CD4-positive, alpha-beta T cell treated with Interleukin-2 at 100 ng/mL for 4 hours (primary cell): ENCODE measurements at places on chromosomes 2 and 18.

DNA sequence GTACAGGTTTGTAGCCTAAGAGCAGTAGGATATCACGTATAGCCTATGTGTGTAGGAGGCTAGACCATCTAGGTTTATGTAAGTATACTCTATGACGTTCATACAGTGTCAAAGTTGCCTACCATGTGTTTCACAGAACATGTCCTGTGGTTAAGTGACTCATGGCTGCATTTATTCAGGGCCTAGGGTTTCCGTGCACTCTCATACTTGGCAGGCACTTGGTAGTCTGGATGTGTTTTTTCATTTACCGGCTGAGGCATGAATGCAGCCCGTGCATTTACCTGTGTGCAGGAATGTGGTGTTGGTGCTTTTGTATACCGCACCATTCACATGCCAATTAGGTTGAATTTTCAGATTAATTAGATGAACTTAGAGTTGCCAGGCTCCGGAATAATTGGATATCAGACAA lies 43.4 kb downstream of the MYL12B start:
- DNase-seq = peak; percentile 67

GRCh38 chr2:83069724-83070123 lies 1389.4 kb downstream of the SUCLG1 start:
- no peak for DNase-seq

DNA sequence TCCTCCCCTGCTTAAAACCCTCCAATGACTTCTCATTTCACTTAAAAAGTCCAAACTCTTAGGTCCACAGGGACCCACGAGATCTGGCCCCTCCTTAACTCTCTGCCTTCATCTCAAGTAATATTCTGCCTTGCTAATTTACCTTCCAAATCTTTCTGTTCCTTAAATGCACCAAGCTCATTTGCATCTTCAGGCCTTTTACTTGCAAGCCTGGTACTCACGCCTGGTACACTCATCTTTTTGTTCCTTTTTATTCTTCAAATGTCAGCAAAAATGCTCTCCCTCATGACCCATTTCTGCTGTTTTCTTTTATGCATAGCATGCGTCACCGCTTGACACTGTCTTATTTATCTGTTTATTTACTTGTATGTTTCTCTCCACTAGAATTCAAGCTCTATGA lies 2.7 kb upstream of the WIPF1 start:
- peak; percentile 65 for DNase-seq

GRCh38 chr18:48216639-48217257 lies 192.4 kb downstream of the ZBTB7C start:
- DNase-seq = no peak

DNA sequence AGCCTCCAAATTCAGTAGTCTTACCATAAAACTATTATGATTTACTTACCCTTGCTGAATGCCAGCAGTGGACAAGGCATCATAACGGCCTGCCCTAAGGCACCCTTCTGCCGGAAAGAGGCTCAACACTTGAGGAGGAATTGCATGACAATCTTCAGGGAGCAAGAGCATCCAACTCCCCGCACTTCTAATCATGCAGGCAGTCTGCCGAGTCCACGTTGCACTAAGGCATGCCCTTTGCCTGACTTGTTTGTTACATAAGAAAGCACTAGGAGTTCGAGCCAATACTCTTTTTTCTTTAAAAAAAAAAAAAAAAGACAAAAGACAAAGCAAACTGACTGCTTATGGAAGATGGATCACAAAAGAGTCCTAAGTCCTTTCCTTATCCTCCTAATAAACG lies 17.9 kb upstream of the SPTBN1 start:
- no peak for DNase-seq

DNA sequence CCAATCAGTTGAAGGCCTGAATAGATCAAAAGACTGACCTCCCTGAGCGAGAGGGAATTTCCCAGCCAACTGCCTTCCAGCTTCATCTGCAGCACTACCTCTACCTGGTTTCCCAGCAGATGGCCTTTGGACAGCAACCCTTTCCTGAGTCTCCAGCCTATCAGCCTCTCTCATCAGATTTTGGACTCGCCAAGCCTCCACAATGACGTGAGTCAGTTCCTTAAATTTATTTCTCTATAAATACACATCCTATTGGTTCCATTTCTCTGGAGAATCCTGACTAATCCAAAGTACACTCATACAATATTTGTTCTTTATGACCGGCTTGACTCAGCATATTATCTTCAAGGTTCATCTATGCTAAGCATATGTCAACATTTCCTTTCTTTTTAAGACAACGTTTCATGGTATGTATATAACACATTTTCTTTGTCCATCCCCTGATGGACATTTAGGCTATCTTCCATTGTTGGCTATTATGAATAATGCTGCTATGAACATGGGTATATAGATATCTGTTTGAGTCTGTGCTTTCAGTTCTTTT lies 294.6 kb downstream of the LRATD1 start:
- no peak for DNase-seq

GRCh38 chr2:159202568-159203071 lies 83.9 kb downstream of the WDSUB1 start:
- no peak for DNase-seq

GRCh38 chr2:43158259-43158880 lies 68.0 kb downstream of the ZFP36L2 start:
- peak; percentile 70 for DNase-seq

DNA sequence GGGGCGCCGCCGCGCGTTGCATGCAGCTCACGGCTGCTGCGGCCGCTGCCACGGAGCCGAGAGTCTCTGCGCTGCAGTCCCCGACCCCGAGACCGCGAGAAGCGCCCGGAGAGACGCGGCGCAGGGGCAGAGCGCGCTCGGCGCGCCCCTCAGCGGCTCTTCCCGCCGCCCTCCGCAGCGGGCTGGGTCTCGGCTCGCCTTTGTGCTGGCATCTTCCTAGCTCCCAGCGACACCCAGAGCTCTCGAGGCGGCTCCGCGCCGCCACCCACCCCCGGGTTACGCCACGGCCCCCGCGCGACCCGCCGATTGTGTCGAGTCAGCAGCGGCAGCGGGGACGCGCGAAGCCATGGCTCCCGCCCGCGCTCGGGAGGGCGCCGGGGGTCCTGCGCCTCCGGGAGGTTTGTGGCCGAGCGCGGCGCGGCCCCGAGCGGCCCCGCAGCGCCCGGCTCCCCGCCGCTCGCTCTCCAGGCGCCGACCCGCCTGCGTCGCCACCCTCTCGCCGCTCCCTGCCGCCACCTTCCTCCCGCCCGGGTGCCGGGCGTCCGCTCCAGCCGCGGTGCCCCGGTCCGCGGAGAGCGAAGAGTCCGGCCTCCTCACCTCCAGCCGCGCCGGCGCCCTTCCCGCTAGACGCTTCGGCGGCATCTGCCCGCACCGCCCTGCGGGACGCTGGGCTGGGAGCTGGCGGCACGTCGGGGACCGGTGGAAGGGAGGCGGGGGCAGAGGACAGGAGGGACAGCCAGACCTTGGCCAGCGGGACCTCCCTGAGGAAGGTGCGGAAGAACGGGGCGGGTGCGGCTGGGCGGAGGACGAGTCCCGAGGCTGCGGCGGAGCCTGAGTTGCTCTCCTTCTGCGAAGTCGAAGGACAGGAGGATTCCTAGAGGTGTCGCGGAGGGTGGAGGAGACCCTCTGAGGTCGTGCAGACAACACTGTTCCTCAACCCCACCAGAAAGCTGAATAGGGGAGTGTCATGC lies 46.3 kb upstream of the CCDC150 start:
- no peak for DNase-seq

GRCh38 chr2:121375621-121376159 lies 90.7 kb upstream of the TFCP2L1 start:
- DNase-seq = no peak

DNA sequence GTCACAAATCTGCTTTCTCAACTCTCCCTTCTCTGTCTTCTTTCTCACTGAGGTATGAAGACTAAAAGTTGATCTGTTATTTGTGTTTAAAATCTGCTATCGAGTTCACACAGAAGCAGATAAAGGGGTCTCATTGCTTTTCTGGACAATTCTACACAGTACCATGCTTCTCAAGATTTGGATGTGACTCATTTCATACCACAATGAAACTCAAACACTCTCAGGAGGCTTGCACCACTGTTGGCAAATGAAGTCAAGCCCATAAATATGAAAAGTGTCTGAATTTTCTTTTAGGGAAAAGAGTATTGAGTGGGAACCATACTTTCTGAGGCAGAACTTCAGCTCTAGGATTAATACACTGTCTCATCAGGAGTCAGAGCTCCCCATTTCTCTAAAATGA lies 274.6 kb upstream of the CYRIA start:
- DNase-seq = no peak

- no peak for DNase-seq
These were observed 678.4 kb downstream of the DCDC2C start for GRCh38 chr2:4381773-4382172.

GRCh38 chr18:7577706-7578105 lies 10.6 kb downstream of the PTPRM start:
- DNase-seq = no peak

DNA sequence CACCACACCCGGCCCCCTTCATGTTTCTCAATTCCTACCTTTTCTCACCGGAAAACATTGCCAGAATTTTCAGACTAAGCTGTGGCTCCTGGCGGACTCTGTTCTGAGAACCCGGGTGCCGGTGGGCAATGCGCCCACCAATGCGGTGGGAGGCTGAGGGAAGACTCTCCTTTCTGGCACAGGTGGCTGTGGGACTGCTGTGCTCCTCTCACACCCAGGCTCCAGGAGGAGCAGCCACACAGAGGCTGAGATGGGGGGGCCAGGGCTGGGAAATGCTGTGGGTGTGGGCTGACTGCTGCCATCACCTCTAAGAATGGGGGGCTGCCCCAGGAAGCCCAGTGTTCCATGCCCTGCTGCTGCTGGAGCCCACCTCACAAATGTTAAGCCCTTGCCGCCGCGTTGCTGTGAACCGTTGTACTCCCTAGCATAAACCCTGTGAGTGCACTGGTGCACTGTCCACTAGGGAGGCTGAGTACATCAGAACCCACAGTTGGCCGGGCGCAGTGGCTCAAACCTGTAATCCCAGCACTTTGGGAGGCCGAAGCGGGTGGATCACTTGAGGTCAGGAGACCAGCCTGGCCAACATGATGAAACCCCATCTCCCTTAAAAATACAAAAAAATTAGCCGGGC lies 152.6 kb downstream of the LDLRAD4 start:
- DNase-seq = no peak

DNA sequence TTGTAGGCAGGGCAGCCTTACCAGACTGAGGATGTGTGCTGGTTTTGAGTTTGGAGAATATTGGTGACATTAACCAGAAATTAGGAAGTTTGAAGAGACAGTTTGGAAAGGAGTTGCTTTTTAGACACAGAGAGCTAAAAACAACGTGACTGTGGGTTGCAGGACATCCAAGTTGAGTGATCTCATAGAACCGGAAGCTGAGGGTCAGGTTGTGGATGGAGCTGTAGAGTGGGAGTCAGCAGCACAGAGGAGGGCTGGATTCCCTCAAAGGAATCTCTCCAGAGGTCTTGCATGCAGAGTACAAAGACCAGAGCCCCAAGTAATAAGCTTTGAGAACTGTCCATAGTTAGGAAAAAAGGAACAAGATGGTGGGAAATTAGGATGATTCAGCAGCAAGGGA lies 9.3 kb downstream of the MAPRE3 start:
- DNase-seq = no peak

DNA sequence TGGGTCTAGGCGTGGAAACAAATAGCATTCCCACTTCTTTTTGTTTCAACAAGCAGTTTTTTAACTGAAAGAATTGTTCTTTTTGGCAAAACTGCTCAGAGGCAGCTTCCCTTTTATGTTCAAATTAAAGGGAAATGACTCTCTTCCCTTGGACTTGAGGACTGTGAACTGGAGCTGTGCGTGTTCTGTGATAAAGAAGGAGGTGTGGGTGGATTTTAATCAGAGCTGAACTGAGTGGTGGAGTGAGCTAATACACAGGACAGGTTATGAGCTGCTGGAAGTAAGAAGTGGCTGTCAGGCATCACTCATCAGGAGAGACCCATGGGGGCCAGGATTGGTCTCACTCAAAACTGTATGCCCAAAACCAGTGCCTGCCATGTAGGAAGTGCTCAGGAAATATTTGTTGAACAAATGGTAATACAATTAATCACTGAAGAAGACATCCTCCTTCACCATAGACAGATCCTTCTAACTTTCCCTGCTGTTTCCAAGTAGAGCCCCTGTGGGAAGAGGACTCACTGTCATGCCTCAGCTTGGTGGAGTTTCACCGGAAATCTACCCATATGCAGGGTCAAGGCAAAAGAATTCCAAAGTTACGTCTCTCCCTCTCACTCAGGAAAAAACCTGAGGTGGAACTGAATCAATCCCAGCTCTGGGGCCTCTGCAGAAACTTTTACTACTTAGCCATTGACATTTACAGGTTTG lies 55.9 kb downstream of the FEZ2 start:
- no peak for DNase-seq

DNA sequence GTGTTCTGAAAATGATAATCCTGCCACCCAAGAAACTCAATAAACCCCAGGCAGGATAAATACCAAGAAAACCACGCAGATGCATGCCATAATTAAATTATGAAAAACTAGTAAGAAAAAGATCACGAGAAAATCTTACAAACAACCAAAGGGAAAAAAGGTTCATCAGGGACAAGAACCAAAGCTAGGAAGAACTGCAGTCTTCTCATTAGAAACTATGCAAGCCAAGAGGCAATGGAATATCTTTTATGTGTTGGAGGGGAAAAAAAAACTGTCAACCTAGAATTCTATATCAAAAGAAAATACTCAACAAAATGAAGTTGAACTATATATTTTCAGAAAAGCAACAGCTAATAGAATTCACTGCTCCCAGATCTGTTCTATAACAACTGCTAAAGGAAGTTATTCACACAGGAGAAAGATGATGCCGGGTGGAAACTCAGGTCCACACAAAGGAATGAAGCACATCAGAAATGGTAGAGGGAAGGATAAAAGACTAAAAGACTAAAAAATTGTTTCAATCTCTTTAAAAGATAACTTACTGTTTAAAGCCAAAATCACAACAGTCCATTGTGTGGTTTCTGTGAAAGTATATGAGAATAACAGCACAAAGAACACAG lies 55.0 kb downstream of the NDUFA10 start:
- DNase-seq = no peak

DNA sequence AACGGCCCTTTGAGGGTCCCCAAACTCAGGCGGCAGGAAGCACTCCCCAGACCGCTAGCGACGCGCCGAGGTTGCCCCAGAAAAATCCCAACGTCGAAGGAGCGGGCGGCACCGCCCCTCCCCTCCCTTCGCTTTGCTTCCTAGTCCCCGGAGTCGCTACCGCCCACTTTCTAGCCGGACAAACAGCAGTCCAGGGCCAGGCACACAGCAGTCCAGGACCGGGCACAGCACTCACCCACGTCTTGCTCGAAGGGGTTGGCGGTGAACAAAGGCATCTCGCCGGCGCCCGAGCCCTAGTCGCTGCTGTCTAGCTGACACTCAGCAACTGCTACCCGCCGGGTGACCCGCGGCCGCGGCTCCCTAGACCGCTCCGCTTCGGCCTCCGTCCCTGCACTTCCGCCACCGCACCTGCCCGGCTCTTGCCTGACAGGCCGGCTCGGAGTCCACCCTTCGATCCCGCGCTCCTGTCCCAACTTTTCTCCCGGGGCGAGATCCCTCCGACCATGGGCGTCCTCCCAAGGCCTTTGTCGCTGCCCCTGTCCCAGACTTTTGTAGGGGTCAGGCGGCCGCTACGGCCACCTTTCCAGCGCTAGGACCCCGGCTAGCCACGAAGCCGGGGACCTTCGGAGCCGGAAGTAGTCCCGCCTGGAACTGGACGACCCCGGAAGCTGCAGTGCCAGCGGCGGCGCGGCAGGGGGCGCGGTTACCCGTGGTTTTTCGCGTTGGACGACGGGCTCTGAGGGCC lies at the start of gene STAM2:
STAM2 (minus strand) TSS at position 396 of the 745 bp plus-strand sequence; CDS start at position 275, 121 bp downstream.
- DNase-seq = peak; percentile 95
